ENCODE measurements at places on chromosomes 7 and 10.

- no peak for DNase-seq
Measured at GRCh38 chr7:156238366-156239133, 402.0 kb upstream of the RNF32 start.

GRCh38 chr10:122132331-122132755 lies 138.8 kb upstream of the BTBD16 start:
- no peak for DNase-seq

- DNase-seq: peak; percentile 74
Measured at GRCh38 chr7:132655131-132655727, 79.0 kb upstream of the PLXNA4 start.

- DNase-seq: peak; percentile 69
Measured at GRCh38 chr10:132708441-132708840, 77.5 kb downstream of the NKX6-2 start.

DNA sequence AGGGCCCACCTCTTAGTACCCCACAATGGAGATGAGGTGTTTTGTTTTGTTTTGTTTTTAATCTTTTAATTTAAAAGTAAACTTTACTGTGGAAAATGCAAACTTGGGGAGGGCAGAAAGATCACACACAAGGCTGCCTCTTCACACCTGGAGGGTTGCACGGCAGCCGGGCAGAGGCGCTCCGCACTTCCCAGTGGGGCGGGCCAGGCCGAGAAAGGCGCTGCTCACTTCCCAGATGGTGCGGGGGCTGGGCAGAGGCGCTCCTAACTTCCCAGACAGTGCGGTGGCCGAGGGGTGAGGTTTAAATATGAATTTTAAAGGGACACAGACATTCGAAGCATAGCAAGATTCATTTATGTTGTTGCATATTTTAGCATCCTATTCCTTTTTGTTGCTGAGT lies 235.9 kb upstream of the MTPN start:
- no peak for DNase-seq

GRCh38 chr10:13395540-13395939 lies 47.4 kb upstream of the SEPHS1 start:
- DNase-seq: no peak

DNA sequence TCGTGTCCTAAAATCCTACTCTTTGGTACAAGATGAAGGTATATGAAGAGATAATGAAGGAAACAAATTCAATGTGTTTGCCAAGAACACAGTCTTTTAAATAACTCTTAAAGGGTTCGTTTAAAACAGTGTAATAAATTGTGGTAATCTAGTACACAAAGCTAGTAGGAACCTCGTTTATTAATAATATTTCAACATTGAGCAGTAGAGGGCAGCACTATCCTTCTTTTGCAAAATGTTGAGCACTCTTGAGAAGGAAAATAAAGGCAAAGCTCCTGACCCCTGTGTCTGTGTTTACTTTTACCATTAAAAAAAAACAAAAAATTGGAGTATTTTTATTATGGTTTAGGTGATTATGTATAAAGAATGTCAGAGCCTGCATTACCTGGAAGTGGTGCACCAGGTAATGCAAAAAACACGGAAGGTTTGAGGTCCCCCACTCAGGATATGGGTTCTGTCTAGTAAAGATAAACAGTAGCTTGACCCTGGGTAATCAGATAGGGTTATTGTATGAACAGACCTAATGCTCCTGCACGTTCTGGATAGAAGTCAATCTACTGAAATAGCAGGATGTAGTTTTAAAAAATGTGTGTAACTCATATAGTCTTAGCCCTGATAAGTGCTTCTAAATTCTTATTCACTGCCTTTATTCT lies 5.7 kb upstream of the GOT1 start:
- peak; percentile 74 for DNase-seq

DNA sequence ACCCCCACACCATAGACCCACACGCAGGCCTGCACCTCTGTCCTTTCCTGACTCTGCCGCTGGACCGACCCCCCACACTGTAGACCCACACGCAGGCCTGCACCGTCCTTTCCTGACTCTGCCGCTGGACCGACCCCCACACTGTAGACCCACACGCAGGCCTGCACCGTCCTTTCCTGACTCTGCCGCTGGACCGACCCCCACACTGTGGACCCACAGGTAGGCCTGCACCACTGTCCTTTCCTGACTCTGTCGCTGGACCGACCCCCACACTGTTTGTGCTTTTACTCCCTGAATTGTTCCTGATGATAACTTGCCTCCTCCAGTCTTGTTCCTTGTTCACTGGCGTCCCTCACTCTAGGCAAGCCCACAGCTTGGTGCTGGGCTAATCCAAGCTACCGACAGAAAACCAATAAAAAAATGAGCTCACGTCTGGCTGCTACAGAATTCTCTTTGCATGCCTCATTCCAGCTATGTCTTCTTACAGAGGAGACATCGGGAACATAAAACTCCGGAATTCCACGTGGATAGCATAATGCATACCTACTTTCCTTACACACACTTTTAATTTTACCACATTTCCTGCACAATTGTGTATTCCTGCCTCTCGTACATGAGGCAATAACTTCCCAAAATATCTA lies 494.3 kb downstream of the PTPRN2 start:
- no peak for DNase-seq

DNA sequence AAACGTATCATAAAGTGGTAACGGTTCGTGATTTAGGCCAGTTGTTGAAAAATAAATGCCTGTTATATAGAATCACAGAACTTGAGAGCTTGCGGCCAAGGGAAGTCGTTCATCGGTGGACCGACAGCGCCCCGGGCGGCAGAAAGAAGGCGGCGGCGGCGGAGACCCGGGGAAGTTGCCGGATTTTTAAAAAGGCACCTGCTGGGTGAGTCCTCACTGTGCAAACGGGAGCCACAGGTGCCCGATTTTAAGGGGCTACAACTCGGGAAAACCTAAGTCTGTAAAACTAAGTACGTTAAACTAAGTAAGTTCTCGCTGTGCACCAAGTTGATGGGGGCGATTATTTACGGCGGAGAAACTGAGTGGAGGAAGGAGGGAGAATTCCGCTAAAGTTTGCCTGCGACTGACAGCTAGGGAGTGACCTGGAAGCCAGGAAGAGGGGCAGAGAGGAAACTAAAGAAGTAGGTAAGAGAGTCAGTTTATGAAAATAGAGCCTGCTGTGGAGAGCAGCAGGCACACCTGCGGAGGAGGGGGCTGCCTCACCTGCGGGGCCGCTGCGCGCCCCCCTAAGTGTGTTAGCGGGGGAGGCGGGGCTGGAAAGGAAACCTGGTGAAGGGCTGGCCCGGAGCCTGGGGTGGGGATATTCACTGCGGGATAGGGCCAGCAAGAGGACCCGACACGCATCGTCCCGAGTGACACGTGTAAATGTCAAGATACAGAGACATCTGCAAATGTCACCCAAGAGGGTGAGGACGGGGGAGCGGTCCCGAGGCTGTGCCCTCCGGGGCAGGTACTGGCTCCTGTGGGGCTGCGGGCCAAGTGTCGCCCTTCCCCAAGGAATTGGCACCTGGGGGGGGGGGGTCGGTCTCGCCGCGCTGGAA lies 996 bp downstream of the ADAM12 start:
- peak; percentile 56 for DNase-seq

- DNase-seq: no peak
Measured at GRCh38 chr10:119769886-119770285, 44.0 kb downstream of the INPP5F start.

GRCh38 chr10:54903745-54904144 lies 102.7 kb upstream of the PCDH15 start:
- no peak for DNase-seq

- DNase-seq: no peak
Measured at GRCh38 chr10:127934383-127934782, 27.5 kb downstream of the PTPRE start.

GRCh38 chr7:29095631-29096445 lies 50.5 kb downstream of the CPVL start:
- no peak for DNase-seq

DNA sequence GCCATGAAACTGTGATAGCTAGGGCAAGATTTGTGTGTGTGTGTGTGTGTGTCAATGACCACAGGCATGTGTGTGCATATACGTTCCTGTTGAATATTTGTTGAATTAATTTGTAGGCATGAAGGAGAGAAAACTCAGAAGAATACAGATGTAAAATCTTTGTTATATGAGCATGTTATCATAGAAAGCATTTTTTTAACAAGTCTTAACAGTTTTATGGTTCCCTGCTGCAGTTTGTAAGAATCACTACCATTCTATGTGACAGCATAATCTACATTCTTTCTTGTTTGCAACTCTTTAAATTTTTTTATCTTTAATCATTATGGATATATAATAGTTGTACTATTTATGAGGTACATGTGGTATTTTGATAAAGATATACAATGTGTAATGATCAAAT lies 130.3 kb downstream of the CD36 start:
- no peak for DNase-seq

GRCh38 chr10:131033166-131034085 lies 278.1 kb downstream of the TCERG1L start:
- no peak for DNase-seq

DNA sequence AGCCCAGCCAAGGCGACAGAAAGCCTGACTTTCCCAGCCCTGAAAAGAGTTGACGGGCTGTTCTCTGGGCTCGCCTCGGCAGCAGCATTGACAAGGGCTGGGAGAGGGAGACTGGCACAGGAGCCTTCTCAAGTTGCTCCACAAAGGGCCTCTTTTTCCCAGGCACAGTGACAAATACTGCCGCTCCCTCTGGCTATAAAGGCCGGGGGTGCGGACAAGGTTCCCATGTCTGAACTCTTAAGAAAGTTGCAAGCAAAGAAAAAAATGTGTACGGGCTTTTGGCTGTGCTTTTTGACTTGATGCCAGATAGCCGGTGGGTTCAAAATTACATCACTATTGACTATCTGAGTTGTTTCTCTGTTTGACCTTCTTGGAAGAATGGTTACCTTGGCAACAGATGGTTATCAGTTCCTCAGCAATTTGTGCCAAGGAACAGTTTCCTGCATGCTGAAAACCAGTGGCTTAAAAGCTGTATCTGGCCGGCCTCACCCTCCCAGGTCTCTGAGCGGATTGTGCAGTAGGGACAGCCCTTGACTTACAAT lies 115.9 kb upstream of the EEPD1 start:
- DNase-seq: peak; percentile 82

- DNase-seq: no peak
Measured at GRCh38 chr7:135801877-135802276, 53.3 kb upstream of the FAM180A start.

DNA sequence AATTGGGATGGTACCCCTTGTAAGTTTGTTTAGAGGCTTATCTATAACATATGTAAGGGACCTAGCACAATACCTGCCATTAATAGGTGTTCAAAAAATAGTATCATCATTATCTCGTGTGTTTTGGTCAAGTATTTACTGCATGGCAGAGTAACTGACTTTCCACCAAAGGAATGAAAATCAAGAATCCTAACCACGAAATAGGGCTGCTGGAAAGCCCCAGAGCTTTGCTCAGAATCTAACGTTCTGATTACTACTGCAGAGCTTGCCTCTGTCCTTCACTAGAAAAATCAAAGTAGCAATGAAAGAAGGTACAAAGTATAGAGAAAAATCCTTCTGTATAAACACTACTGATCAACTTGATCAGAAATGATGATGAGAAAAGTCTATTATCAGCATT lies 34.9 kb downstream of the DCLRE1C start:
- no peak for DNase-seq

DNA sequence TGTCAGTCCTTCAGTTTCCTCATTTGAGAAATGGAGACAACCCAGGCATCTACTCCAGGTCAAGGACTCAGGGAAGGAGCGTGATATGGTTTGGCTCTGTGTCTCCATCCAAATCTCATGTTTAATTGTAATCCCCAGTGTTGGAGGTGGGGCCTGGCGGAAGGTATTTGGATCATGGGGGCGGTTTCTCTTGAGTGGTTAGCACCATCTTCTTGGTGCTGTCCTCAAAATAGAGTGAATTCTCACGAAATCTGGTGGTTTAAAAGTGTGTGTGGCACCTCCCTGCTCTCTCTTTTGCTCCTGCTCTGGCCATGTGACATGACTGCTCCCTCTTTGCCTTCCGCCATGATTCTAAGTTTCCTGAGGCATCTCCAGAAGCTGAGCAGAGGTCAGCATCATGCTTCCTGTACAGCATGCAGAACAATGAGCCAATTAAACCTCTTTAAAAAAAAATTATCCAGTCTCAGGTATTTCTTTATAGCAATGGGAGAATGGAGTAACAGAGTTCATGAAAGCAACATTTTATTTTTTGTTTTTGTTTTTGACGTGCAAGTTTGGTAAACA lies 30.0 kb downstream of the ARHGAP22 start:
- DNase-seq: no peak

- DNase-seq: no peak
Measured at GRCh38 chr10:132151951-132152505, 34.7 kb upstream of the DPYSL4 start.

Measured in Ammon's horn (tissue), 1 donor.